ENCODE measurements at places on chromosomes 2 and 18. TPM values are rescaled to one million over a fixed set of nuclear protein-coding genes. Genes with fewer than 3 reads are reported as not detected.

The VWA3B gene
- total RNA-seq, result 0.18 TPM

The PDIA6 gene
- 225 TPM for total RNA-seq

The CIAO1 gene
- 45.0 TPM for total RNA-seq

The ALK gene
- total RNA-seq, result not detected

The ESPNL gene
- 1.7 TPM for total RNA-seq

The DLGAP1 gene
- 0.48 TPM for total RNA-seq

The KLHL14 gene
- not detected for total RNA-seq

The CPO gene
- 0.38 TPM for total RNA-seq

The ACMSD gene
- 123 TPM for total RNA-seq

The CRYGB gene
- not detected for total RNA-seq

The GFPT1 gene
- 29.5 TPM for total RNA-seq

The COBLL1 gene
- 75.0 TPM for total RNA-seq

The ASB3 gene
- 5.2 TPM for total RNA-seq

The CYBRD1 gene
- total RNA-seq, result 12.5 TPM

The ELOA2 gene
- total RNA-seq, result not detected

The IAH1 gene
- 28.6 TPM for total RNA-seq

The SCG2 gene
- not detected for total RNA-seq

The LAMA3 gene
- 1.5 TPM for total RNA-seq

The AGXT gene
- 1,805 TPM for total RNA-seq

The SERPINB12 gene
- not detected for total RNA-seq

The SLC35F5 gene
- 30.3 TPM for total RNA-seq

The ITGB6 gene
- 0.18 TPM for total RNA-seq

The SCN7A gene
- total RNA-seq, result 0.73 TPM

The PNO1 gene
- 4.9 TPM for total RNA-seq

The DNAJC5G gene
- total RNA-seq, result not detected

The MIB1 gene
- 16.4 TPM for total RNA-seq

The ZNF236 gene
- total RNA-seq, result 6.2 TPM

The ACVR1C gene
- total RNA-seq, result 2.2 TPM

The MSH2 gene
- total RNA-seq, result 3.3 TPM

The FAHD2A gene
- total RNA-seq, result 75.2 TPM

The CENPO gene
- 2.0 TPM for total RNA-seq

The ATP6V1B1 gene
- total RNA-seq, result not detected

The PRSS56 gene
- total RNA-seq, result not detected

The ADCY3 gene
- total RNA-seq, result 4.2 TPM

The PROC gene
- 479 TPM for total RNA-seq

The CCDC142 gene
- total RNA-seq, result 14.0 TPM

The PLGLB1 gene
- total RNA-seq, result 104 TPM

The C1GALT1C1L gene
- not detected for total RNA-seq

The DPYSL5 gene
- total RNA-seq, result not detected

The NT5DC4 gene
- total RNA-seq, result not detected

The NEU2 gene
- total RNA-seq, result not detected

The SERPINB2 gene
- total RNA-seq, result not detected

The CYP26B1 gene
- total RNA-seq, result 4.4 TPM

The CRYGC gene
- total RNA-seq, result not detected

The ZNF521 gene
- 1.6 TPM for total RNA-seq

The ASIC4 gene
- total RNA-seq, result 0.05 TPM

The KCNJ13 gene
- not detected for total RNA-seq

Data from left lobe of liver (tissue), 2 donors.